Effector CD4-positive, alpha-beta T cell (primary cell): ENCODE measurements at places on chromosomes 6 and 20.

- DNase-seq, result no peak
These were observed 115.7 kb downstream of the OGFRL1 start for GRCh38 chr6:71404145-71404966.

- no peak for DNase-seq
These were observed 93.7 kb downstream of the PLG start for GRCh38 chr6:160795721-160796120.

DNA sequence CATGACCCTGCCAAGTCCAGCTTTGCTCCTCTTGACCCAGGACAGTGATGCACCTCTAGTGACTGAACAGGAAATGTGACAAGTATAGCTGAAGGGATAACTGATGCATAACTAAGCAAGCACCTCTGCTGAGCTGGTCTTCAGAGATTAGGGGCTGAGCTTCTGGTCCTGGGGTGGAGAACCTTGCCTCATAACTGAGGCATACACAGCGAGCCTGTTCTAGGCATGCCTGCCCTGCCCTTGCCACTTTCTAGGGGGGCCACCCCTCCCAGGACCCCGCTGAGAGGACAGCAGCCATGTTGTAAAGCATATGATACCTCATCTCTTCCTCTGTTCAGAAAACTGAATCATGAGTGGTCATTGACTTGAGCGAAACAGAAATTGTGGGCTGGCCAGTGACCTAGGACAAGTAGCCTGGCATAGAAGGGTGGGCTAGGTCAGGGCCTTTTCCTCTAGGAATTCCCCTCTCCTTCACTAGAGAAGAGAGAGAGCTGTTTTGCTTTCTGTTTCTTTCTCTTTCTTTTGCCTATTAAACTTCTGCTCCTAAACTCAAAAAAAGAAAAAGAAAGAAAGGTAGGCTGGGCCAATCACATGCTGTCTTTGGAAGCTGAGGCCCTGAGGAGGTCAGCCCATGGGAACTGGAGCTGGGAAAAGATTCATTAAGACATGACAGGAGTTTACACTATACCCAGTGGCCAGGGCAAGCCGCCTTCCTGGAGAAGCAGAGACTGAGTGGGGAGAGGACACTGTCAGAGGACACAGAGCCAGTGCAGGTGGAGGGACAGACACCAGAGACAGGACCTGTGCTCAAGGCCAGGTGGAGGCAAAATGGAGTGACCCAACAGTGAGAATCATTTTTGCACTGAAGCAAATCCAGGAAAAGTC lies 23.1 kb downstream of the ALDH5A1 start:
- no peak for DNase-seq

GRCh38 chr6:152173957-152174356 lies 366.5 kb downstream of the ESR1 start:
- DNase-seq, result no peak

- no peak for DNase-seq
These were observed 47.4 kb downstream of the AIG1 start for GRCh38 chr6:143107911-143108761.

DNA sequence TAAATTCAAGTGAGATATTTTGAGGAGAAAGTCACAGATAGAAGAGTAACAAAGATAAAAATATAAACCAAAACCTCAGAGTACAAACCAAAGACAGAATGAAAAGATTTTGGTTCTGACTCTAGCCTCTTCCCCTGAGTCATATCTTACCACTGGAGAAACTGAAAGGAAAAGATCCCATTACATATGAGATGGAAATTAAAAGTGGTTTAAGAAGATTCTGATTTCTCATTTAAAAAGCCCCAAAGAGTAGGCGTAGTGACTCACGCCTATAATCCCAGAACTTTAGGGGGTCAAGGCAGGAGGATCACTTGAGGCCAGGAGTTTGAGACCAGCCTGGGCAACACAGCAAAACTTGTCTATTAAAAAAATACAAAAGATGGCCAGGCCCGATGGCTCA lies 30.6 kb downstream of the SPINT4 start:
- no peak for DNase-seq

GRCh38 chr6:129895692-129896091 lies 34.6 kb upstream of the TMEM244 start:
- no peak for DNase-seq

DNA sequence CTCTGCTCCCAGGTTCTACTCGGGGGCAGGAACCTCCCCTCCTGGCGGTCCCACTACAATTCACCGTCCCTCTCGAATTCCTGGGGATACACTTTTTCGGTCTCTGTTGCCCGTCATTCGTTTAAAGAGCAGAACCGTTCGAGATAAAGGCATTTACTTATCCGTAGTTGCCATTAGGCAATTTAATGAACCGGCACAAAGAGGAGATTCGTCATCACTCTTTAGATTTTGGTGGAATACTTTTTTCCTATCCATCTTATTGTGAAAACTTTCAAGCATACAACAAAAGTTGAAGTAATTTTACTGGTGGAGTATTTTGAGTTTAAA lies 1.2 kb upstream of the CD24 start:
- no peak for DNase-seq

- no peak for DNase-seq
These were observed 46.4 kb upstream of the CHD6 start for GRCh38 chr20:41664584-41664983.

- DNase-seq, result no peak
These were observed 10.8 kb upstream of the EEF1E1 start for GRCh38 chr6:8113131-8113654.

DNA sequence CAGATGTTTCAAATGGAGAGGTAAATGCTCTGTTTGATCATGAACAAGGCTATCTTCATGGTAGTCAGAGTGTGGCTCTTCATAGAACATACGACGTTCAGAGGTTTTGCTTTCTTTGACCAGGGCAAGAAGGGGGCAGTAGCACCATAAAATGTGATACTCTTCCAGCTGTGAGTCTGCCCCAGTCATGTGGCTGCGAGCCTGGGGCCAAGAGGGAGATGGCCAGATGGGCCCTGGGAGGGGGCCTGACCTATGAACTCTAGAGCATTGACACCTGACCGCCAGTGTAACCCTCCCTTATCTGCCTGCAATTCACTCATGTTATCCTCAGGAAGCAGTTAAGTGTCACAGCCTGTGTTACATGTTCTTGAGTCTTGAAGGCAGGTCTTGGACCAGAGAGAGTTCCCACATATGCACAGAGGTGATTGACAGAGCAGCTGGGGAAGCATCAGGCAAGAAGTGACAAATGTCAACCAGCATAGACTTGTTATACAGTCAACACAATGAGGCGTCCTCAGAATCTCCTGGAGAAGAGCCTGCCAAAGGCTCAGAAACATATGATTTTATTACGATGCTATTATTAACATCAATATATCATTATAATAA lies 55.0 kb downstream of the SCML4 start:
- no peak for DNase-seq

- DNase-seq, result no peak
These were observed 315.9 kb downstream of the NKAIN2 start for GRCh38 chr6:124119596-124119995.

GRCh38 chr6:142367501-142368018 lies 65.8 kb downstream of the ADGRG6 start:
- no peak for DNase-seq

DNA sequence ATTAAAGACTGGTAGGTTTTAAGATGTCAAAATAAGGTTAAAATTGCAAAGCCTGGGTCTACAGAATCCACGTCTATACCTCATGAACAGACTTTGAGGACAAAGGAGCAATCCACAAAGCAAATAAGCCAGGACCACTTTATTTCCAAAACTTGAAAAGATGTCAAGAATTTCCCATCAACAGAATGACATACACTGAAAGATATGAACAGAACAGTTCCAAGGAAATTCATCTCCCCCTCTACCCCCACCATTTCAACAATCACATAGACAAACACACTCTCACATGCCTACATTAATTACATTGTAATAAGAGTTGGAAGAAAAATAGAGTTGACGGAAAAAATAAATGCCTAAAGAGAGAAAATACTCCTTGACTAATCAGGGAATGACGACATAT lies 45.2 kb upstream of the NHSL1 start:
- DNase-seq, result no peak

- DNase-seq, result peak; percentile 18
These were observed 24.2 kb downstream of the POFUT1 start for GRCh38 chr20:32231847-32232246.

- DNase-seq, result no peak
These were observed 534.3 kb downstream of the BMP2 start for GRCh38 chr20:7301807-7302206.

DNA sequence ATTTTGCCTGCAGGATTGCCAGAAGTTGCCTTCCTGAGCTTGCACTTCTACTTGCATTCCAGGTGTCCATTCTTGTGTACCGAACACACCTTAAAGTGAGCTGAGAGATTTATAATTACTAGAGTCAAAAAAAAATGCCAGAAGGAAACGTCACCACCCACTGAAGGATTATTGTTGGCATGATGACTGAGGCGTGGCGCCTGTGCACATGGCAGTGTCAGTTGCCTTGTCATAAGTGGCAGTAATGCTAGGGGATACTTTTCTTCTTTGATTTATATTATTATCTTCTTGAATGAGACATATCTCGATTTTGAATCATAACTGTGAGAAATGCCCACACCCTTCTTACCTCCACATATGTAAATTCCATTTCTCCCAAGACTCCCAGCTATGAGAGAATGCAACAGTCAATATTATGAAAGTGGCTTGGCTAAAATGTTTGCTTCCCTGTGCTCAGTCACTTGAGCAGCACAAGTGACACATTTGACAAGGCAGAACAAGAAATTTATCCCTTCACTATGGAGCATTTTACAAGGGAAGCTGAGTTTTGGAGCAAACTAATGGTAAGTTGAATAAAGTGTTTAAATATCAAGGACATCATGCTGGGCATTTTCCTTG lies 149.5 kb upstream of the SASH1 start:
- DNase-seq, result no peak

GRCh38 chr6:53361549-53362031 lies 12.8 kb upstream of the ELOVL5 start:
- peak; percentile 67 for DNase-seq

DNA sequence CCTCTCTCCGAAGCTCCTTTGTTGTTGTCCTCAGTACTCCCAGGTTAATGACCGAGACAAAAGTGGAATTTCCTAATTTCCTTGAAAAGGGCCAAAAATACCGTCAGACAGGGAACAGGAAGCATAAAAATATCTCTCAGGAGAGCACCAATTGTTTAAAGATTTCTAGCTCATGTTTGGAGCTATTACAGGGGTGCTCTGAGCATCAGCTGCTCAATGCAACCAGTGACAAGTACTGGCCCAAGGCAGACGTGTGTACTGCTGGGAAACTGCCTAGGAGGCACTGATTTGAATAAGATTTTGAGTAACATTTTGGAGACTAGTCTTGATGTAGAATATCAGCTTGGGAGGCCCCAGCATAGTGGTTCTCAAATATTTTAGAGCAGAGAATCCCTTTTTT lies 17.3 kb downstream of the LAMA4 start:
- no peak for DNase-seq

- no peak for DNase-seq
These were observed 28.5 kb upstream of the IFNGR1 start for GRCh38 chr6:137247724-137248123.

DNA sequence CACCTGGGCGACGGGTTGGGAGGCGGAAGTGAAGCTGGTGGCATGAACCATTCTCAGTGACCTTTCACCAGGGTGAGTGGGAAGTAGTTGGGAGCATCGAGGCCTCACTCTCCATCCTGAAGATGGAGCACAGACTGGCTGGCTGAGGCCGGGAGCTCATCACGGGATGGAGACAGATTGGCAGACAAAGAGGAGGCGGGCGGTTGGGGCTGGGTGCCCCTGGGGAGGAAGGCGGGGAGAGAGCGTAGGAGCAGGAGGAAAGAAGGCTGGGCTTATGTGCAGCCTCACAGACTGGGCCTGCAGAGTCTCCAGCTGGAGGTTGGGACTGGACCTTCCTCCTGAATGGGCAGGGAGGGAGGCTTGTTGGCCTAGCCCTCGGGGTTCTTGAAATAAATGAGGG lies 44.2 kb upstream of the SCRT2 start:
- no peak for DNase-seq

- no peak for DNase-seq
These were observed 3.7 kb downstream of the KCNK17 start for GRCh38 chr6:39310542-39310941.

- no peak for DNase-seq
These were observed 114.8 kb downstream of the TBXT start for GRCh38 chr6:166052837-166053236.

- DNase-seq, result no peak
These were observed 80.0 kb downstream of the CBFA2T2 start for GRCh38 chr20:33569802-33570391.

DNA sequence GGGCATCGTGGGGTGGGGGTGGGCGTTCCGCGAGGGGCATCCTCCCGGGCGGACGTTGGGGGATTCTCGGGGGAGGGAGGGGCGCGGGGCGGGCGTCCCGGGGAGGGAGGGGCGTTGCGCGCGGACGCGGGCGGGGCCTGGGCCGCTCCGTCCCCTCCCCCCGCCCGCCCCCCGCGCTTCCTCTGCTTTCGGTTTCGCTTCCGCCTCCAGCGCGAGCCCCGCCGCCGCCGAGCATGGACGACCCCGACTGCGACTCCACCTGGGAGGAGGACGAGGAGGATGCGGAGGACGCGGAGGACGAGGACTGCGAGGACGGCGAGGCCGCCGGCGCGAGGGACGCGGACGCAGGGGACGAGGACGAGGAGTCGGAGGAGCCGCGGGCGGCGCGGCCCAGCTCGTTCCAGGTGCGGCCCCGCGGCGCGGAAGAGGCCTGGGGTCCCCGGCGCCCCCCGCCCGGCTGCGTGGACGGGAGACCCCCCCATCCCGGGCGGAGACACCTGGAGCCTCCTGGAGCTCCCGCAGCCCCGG lies at the start of gene OGFR:
OGFR (plus strand) TSS at position 209 of the 528 bp plus-strand sequence; CDS start at position 234, 25 bp downstream.
- DNase-seq, result peak; percentile 67

DNA sequence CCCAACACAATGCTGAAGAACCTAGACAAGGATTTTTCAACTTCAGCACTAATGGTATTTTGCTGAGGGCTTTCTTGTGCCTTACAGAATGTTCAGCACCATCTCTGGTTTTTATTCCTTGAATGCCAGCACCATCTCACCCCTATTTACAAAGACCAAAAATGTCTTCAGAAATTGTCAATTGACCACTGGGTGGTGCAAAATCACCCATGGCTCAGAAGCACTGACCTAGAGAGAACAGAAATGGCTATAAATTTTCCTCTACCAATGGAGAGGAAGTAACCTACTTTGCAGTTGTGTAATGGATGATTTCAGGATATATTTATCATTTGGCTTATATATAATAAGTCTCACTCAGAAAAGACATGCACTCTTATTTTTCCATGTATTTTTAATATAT lies 431.0 kb upstream of the IRAK1BP1 start:
- DNase-seq, result no peak

GRCh38 chr20:33846291-33846935 lies 35.3 kb downstream of the CHMP4B start:
- DNase-seq, result no peak

- no peak for DNase-seq
These were observed 82.6 kb downstream of the ASXL1 start for GRCh38 chr20:32440758-32441078.
